ENCODE measurements at places on chromosomes 3 and 15. TPM values are rescaled to one million over a fixed set of nuclear protein-coding genes. Genes with fewer than 3 reads are reported as not detected.

DNA sequence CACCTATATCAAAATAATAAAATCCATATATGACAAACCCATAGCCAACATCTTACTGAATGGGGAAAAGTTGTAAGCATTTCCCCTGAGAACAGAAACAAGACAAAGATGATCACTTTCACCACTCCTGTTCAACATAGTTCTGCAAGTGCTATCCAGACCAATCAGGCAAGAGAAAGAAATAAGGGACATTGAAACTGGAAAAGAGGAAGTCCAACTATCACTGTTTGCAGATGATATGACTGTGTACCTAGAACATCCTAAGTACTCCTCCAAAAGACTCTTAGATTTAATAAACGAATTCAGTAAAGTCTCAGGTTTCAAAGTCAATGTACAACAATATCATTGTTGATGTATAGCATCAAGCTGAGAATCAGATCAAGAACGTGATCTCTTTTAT, 35.6 kb upstream of the FGF7 start:
- DNase-seq, result no peak

- no peak for DNase-seq
These were observed 20.2 kb downstream of the CGGBP1 start for GRCh38 chr3:88038566-88038965.

GRCh38 chr15:76058714-76059319, 968 bp upstream of the TMEM266 start:
- peak; percentile 59 for DNase-seq

SLC12A1 gene
- 2.2 TPM for total RNA-seq

SYNPR gene
- 83.6 TPM for total RNA-seq

GHSR gene
- total RNA-seq, result not detected

Measured in dorsolateral prefrontal cortex (tissue), 122 donors.